Activated naive CD4-positive, alpha-beta T cell treated with anti-CD3 and anti-CD28 coated beads, Interleukin-2, amount 50 U/mL, for 72 hours (primary cell): ENCODE measurements at places on chromosomes 7 and 10.

GRCh38 chr7:47273088-47273487 lies 308.8 kb downstream of the TNS3 start:
- DNase-seq = no peak

DNA sequence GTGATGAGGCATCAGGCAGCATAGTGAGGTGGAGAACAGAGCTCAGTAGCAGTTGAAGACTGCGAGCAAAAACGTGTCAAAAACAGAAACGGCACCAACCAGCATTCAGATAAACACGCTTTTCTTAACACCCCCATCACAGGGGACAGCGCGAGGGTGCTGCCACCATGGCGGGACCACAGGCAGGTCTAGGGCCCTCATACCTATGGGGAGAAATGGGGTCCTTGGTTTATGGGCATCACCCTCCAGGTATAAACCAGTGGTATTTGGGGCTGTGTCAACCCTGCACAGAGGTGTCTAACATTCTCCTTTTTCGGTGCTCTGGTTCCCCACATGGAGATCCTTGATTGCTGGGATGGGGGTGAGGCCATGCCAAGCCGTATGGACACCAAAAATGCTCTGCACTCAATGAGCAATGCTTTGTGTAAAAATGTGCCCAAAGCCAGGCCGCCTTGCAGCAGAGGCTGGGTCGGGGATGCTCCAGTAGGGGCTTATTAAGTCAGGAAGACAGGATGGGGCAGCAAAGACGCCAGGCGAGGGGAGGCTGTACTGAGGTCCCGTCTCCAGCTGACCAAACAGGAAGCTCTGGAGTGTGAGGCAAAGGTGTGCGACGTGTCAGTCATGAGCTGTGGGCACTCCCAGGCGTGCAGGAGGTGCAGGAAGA lies 191.5 kb downstream of the WDR37 start:
- no peak for DNase-seq

- no peak for DNase-seq
Measured at GRCh38 chr7:108846471-108846870, 276.8 kb downstream of the DNAJB9 start.

- no peak for DNase-seq
Measured at GRCh38 chr10:59954296-59954695, 47.9 kb upstream of the CCDC6 start.

- no peak for DNase-seq
Measured at GRCh38 chr10:93844979-93845626, 48.7 kb upstream of the SLC35G1 start.

DNA sequence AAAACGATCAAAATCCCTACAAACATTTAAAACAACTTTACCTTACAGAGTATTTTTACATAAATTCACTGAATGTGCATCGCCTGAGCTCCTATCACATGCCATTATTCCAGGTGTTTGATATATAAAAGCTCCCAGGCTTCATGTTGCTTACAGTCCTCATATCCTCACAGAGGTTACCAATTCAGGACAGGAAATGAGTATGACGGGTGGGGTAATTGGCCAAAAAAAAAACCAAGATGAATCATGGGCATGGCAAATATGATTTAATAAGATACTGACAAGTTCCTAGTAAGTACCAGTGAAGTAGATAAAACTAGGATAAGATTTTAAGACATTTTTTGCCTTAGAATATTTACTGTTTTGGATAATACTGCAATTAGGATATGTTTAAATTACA lies 135.8 kb downstream of the KMT2E start:
- no peak for DNase-seq

DNA sequence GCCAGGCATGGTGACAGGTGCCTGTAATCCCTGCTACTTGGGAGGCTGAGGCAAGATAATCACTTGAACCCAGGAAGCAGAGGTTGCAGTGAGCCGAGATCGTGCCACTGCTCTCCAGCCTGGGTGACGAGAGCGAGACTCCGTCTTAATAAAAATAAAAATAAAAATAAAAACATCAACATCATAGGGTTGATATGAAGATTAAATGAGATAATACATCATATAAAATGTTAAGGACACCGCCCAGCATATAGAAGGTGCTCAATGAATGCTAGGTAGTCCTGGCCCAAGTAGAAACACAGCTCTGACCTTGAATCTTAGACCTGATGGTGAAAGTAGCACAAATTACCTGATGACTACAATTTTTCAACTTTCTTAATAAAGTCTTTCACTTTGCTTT lies 74.0 kb downstream of the PAX2 start:
- no peak for DNase-seq

DNA sequence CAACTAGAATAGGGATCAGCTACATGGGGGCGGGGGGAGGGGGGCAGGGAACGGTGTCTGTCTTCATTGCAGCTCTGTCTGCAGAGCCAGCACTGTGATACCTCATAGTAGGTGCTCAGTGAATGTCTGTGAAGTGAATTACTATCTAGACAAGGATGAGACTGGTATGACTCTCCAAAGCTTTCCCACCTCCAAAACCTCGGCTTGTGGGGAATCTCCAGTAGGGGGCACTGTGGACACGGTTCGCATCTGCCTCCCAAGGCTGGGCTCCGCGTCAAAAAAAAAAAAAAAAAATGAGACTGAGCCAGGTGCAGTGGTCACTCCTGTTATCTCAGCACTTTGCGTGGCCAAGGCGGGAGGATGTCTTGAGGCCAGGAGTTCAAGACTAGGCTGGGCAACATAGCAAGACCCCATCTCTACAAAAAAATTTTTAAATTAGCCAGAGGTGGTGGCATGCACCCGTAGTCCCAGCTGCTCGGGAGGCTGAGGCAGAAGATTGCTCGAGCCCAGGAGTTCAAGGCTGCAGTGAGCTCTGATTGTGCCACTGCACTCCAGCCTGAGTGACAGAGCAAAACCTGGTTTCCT lies 9.6 kb downstream of the TRIM56 start:
- DNase-seq = peak; percentile 42

GRCh38 chr7:46525876-46526275 lies 604.8 kb upstream of the IGFBP3 start:
- no peak for DNase-seq

- no peak for DNase-seq
Measured at GRCh38 chr10:84567133-84567532, 238.7 kb downstream of the CCSER2 start.

- no peak for DNase-seq
Measured at GRCh38 chr10:12719365-12719764, 282.1 kb downstream of the CCDC3 start.

DNA sequence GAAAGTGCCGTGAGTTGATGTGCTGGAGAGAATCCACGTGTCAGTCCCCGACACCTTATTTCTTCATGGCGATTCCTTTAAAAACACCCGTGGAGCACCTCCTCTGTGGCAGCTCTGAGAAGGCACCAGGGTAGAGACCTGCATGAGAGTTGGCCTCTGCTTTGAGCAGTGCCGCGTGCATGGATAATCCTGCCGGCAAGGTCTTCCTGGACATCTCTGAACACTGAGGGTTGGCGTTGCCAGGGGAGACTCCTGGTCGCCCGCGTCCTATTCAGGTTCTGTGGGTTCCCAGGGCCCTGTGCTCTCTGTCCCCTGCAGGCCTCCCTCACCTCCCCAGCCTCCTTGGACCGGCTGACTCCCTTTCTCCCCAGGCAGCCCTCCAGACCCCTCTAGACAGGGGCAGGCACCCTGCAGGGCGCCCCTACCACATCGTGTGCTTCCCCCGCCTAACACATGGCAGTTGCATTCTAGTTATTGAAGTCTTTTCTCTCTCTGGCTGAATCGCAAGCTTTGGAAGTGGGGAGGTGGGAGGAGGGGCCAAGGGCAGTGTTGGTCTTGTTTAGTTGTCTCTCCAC lies 95.6 kb downstream of the MKI67 start:
- DNase-seq = no peak

DNA sequence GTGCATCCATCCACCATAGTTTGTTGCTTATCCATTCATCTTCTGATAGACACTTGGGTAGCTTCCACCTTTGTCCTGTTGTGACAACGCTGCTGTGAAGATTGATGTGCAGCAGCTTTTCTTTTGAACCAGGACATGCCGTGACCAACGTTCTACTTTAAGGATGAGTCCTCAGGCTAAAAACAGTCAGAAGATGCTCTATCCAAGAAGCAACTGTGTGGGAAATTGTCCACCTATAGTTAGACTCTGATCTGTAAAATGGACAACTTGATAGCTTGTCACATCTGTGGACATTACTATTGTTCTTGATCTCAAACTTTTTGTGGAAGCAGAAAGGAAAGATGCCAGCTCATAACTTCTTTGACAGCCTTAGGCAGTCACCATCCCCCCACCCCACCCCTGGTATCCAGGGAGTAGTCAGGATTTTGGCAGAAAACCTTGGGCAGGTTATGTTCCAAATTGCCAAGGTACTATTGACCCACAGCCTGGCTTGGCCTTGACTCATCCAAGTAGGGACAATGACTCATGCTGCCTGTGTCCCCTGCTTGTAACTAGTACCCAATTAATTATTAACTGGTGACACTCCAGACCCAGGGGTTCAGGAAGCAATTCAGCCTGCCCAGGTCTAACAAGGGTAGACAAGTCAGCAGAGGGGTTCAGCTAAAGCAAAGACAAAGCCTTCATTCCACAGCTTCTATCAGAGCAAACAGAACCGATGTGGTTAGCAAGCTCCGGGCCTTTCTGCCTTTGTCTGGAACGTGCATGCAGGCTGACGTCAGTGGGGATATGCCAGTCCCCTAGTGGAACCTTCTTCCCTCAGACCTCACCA lies 99.6 kb upstream of the ANLN start:
- no peak for DNase-seq

- no peak for DNase-seq
Measured at GRCh38 chr10:101775273-101776160, at the start of gene FGF8. Gene FGF8, minus strand, starts transcription at chr10:101776114. Its CDS starts 214 bp downstream, at chr10:101775900.

DNA sequence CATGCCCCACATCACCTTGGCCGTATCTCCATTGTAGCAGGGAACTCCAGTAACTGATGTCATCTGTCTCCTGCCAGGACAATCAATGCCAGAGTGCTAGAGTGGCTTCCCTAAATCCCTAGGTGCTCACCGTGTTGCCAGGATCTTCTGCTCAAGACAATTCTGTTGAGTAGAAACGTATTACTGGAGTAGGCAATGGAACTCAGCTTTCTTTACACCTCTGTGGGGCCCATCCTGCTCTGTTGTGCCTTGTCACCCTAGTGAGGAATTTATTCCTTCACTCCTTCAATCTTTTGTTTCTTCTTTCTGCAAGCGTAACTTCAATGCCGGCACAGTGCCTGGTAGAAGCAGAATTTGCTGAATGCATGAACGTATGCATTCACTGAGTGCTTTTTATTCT lies 305.5 kb upstream of the ZMIZ1 start:
- no peak for DNase-seq

GRCh38 chr10:58153751-58154150 lies 113.9 kb downstream of the IPMK start:
- no peak for DNase-seq

GRCh38 chr7:3927446-3928110 lies 626.5 kb downstream of the SDK1 start:
- DNase-seq = no peak

DNA sequence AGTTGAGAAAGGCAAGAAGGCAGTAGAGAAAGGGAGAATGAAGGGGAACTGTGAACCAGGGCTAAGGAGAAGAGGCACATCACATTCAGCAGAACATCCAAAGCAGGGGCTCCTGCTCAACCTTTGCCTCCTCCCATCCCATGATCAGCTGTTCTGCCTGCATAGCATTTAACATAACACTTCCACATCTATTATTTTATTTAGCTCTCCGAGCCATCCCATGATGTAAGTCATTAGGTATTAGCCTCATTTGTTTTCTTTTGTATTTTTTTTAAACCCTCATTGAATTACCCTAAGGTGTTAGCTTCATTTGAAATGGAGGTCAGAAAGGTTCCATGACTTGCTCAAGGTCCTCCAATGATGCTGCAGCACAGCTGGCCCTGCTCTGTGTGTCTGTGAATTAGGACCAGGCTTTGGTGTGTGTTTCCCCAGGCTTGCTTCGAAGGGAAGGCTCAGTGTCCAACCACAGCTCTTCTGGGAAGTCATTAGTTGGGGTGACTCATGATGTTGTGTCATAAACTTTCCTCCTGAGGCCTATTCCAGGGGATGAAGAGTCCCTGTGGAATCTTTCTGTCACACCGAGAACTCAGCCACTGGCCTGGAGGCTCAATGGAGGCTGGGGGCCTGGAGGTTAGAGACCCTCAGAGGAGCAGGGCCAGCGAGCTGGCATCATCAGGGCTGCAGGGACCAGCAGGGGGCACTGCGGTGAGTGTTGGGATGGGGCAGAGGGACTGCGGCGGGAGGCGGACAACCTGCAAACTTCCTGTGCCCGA lies 16.5 kb downstream of the NPFFR1 start:
- no peak for DNase-seq

DNA sequence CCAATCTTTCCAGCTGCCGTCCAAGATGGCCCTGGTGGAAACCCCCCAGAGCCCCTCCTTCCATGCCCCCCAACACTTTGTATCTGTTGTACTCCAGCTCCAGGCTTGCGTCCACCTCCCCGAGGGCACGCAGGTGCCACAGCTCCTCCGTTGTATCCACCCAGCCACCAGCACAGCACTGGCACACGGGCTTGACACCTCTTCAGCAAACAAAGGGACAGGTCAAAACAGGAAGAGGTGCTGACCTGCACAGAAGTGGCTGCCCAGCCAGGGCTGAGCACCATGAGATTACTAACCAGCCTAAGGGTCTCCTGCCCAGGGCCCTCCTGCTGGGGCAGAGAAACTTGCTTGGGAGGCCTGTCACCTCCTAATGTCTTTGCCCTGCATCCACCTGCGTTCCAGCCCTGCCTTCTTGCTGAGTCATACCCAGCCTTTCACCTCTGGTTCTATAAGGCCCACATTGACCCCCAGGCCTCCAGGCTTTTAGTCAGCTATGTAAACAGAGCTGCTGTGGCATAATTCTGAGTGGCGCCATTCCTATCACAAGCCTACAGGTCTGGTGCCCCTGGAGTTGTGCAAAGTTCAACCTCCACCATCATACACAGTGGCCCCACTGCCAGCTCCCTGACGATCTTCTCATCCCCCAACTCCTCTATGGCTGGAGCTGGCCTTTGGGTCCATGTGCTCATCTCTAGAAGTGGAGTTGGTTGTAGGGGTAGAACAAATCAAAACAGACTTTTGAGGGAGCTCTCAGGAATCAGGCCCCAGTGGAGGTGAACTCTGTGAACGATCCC lies 20.9 kb downstream of the SLC29A3 start:
- no peak for DNase-seq

DNA sequence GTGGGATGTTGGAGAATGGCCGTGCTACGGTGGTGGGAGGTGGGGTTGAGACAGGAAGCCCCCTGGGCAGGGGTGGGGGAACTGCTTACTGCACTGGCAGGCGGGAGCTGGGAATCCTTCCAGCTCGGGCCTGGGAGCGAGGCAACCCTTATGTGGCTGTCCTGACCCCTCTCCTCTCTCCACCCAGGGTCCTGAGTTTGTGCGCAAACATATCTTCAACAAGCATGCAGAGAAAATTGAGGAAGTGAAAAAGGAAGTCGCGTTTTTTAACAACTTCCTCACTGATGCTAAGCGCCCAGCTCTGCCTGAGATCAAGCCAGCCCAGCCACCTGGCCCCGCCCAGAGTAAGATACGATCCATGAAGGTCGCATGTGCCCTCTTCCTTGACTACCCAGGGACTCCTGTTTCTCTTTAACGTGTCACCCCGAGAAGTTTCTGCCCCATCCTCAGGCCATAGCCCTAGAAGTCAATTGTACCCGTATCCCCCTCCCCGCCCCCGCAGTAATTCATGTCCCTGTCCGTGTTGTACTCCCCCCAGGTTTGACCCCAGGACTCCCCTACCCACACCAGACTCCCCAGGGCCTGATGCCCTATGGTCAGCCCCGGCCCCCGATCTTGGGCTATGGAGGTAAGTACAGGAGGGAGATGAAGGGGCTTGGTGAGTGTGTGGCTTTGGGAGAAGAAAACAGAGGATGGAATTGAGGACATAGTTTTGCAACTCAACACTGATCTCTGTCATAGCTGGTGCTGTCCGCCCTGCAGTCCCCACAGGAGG lies 1.8 kb downstream of the UFSP1 start:
- DNase-seq = no peak
